NCI-H2227 treated with DMSO at 0.1 percent for 48 hours (cell line): ENCODE measurements at places on chromosomes 1 and 21.

- DNase-seq: no peak
Observed at GRCh38 chr1:180181048-180181447, 26.4 kb downstream of the QSOX1 start.

- no peak for DNase-seq
Observed at GRCh38 chr1:211336161-211336560, 9.5 kb downstream of the TRAF5 start.

GRCh38 chr1:96498744-96499340, 222.7 kb upstream of the PTBP2 start:
- DNase-seq: no peak

DNA sequence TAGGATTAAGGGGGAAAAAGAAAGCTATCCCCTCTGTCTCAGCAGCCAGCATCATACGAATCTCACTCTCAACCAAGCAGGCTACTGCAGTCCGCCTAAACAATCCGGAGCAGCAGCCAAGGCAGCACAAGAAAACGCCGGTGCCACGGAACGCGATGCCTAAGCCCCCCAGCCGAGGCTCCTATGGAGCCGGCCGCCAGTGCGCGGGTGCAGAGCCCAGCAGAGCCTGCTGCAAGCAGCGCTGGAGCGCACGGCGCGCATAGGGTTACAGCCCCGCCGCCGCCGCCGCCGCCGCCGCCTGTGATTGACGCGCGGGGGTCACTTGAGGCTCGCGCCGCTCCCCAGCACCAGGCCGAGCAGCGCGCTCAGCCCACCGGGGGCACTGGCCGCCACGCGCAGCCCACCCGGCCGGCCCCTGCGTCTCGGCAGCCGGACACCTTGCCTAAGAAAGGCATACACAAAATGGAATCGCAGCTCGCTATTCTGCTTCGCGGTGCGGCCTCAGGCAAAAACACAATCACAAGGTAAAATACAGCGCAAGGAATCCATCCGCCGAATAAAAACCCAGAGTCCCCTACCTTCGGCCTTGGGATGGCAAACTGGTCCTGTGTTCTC, 780 bp downstream of the HIVEP3 start:
- DNase-seq: peak; percentile 57

GRCh38 chr1:183653462-183653794, 312 bp upstream of the APOBEC4 start:
- DNase-seq: no peak

DNA sequence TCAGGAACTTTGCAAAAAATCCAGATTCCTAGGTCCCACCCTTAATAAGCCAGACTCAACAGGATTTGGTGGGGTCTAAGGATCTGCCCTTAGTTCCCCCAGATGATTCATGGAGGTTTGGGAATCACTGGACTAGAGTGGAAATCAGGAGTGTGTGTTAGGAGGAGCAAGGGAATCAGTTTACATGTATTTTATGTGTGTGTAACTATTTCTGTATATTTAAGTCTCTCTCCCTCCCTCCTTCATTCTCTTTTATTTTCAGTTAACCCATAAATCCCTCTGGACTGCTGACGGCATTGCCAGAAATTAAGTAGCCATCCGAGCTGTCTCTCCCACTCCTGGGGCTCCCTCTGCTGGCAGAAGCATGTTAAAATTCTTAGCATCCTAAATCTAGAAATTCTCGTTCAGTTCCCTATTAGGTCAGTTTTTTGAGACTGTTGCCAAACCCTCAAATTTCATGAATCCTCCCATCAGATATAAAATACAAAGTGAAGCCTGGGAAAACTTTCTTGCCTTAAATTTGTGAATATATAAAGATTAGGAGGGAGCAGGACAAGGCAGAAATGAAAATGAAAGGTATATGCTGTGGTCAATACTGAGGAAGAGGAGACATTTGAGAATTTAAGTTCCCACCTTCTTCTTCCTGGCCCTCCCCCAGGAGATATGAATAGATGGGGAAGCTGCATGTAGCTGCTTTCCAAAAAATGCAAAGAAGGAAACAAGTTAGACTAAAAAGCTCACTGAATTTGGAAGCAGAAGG, 11.7 kb upstream of the HSD11B1 start:
- peak; percentile 67 for DNase-seq

GRCh38 chr1:153356392-153357075, 1.1 kb upstream of the S100A9 start:
- no peak for DNase-seq

GRCh38 chr1:51019811-51020210, 49.8 kb downstream of the CDKN2C start:
- no peak for DNase-seq

DNA sequence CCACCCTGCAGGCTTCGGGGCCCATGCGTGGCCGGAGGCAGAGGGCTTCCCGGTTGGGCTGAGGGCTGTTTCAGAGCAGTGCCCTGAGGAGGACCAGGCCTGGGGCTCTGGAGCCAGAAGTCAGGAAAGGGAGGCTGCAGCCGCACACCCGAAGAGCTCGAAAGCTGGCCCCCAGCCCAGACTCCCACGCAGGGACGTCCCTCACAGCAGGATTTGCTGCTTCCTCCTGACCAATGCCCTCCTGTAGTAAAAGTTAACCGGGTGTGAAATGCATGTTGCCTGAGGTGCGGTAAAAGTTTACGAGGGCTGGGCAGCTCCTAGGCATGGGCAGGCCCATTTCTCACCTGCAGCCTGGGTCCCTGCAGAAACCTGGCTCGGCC, 101.5 kb upstream of the ARHGEF16 start:
- no peak for DNase-seq

DNA sequence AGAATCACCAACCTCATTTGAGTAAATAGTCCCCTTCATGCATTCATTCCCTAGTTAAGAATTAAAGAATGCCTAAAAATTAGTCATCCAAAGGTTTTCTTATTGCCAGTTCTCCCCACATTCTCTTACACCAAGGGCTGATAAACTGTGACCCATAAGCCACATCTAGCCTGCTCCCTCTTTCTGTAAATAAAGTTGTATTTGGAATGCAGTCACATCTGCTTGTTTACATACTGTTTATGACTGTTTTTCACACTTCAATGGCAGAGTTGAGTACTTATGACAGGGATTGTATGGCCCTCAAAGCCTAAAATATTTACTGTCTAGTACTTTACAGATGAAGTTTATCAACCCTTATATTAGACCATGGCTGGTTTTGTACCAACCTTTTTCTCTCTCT, 16.1 kb upstream of the DYRK1A start:
- no peak for DNase-seq

DNA sequence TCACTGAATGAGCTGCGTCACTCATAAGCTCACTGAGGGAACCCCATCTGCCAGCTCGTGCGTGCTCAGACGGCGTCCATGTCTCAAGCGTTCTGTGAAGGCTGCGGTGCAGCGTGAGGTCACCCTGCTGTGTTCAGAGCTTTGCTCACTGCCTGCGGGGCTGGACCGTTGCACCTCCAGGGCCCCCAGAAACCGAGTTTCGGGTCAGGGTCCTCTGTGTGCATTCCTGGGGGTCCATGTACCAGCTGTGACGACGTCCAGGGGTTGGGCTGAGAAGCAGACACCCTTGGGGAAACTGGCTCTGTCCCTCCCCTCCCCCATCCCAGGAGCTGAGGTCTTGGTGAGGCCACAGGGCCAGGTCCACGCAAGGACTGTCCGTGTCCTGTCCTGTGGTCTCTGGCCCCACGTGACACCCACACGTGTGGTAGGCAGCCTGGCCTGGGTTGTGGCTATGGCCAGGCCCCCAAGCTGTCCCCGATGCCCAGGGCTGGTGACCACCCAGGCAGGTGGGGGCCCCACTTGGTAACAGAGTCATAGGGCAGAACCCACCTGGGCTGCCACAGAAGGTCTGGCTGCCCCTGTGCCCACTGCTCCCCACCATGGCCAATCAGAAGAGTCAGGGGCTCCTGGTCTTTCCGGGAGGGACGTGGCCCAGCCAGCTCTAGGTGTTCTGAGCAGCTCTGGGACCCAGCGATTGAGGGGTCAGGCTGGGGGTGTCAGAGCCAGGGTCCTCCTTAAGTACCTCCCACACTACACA, 24.4 kb downstream of the FTCD start:
- no peak for DNase-seq

DNA sequence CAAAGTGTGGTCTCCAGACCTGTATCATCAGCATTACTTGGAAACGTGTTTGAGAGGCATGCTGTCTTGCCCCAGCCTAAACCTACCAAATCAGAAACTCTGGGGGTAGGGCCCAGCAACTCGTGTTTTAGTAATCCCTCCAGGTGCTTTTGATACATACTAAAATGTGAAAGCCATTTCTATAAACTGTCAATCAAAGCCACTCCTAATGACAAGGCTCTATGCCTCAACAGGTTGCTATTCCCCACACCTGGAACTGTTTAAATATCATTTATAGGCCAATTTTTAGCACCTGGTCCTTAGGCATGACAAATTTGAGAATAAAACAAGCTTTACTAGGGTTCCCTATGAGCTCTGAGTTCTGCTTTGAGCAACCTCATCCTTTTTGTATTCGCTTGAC, 158.7 kb upstream of the NR5A2 start:
- DNase-seq: no peak

DNA sequence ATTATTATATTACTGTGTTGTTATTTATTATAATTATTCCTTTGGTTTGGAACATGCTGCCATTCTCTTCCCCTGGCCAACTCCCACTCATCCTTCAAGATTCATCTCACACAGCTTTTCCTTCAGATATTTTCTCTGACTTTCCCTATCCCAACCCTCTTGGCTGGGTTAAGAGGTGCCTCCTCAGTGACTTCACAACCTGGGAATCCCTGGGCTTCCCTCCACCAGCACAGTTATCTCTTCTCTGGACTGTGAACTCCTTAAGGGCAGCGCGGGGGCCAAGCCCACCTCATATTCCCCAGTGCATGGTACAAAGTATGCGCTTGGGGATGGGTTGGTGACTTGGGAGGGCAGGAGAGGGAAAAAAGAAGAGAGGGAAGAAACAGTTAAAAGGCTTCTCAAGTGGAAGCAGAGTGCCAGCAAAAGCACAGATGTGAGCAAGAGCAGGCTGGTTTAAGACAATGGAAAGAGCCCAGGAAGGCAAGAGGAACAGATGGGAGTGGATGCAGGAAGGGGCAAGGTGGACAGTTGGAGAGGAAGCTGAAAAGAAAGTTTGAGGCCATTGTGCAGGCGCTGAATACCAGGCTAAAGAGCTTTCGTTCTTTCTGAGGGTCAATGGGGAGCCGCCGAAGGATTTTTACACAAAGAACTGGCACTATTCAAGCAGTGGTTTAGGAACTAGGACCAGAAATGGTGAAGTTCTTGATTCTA, 132.3 kb downstream of the BEND5 start:
- peak; percentile 7 for DNase-seq

GRCh38 chr1:2980849-2981248, 40.4 kb upstream of the ACTRT2 start:
- no peak for DNase-seq

GRCh38 chr1:179923029-179923428, 31.6 kb upstream of the CEP350 start:
- no peak for DNase-seq

- peak; percentile 41 for DNase-seq
Observed at GRCh38 chr1:202599669-202600431, 110.4 kb downstream of the SYT2 start.

DNA sequence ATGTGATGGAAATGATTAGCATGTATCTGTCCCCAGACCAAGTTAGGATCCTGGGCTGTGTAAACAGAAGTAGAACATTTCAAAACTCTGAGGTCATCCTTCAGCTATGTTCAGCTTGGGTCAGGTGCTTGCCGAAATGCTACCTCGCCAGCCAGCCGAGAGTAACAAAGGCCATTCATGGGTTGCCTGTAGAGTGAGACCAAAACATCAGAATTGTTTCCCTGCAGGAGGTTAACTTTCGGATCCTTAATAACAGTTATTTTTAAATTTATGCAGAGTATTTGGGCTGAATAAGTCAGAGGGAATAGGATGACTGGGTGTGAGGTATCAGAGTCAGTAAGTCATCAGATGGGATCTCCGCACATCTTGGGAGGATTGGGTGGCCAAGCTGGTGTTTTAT, 35.6 kb downstream of the SMYD2 start:
- no peak for DNase-seq

DNA sequence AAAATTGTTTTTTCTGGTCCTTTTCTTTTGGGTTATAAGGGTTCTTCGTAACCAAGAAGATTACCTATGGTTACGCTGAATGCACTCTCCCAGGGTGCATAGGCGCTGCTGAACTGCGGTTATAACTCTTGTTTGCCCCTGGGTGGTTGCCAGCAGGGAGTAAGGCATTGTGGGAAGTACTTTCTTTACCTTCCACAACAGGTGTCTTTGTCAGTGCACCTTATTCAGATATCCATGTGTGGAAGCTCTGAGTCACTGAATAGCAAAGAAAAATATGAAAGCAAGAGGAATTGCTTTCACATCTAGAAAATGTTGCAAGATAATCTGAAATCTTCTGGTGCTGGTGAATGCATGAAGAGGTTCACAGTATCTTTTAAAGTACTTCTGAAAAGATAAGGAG, 124.4 kb upstream of the CACYBP start:
- DNase-seq: no peak

GRCh38 chr21:43881283-43881682, 16.3 kb downstream of the AGPAT3 start:
- no peak for DNase-seq

DNA sequence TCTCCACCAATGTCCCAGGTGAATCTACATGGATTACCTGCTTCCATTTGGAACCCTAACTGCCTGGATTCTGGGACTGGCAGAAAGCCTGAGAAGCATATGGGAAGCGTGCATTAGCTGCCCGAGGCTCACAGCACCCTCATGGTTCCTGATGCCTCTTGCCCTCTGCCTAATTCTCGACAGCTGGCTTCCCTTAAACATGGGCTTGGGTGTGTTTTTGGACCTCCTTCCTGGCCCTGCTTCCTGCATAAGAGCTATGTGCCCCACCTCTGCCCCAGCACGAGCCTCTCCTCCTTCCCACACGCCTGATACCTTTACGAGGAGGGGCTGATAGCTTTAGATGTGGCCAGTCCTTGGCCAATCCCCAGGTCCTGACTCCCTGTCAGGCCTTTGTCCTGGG, 152.4 kb upstream of the HMGB4 start:
- DNase-seq: no peak

DNA sequence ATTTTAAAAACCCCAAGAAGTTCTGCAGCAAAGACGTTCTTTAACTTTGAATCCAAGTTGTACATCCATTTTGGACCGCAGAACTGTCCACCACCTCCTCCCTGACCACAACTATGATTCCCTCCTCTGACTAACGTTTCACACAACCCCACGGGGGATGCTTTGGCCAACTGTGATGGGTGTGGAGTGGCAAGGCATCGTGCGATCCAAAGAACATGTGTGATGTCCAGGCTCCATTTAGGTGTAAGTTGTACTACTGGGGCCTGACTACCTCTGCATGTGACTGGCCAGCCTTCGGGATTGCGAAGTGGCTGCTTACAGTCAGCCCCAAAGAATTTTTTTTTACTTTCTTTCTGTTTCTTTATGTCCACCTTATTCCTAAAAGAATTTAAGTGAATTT, 6.7 kb downstream of the KCNJ15 start:
- no peak for DNase-seq

GRCh38 chr1:31043631-31044030, 21.9 kb downstream of the PUM1 start:
- no peak for DNase-seq

GRCh38 chr1:14296795-14297194, 301.7 kb upstream of the KAZN start:
- no peak for DNase-seq

GRCh38 chr1:62237950-62238374, 43.3 kb downstream of the L1TD1 start:
- no peak for DNase-seq
